ENCODE measurements at places on chromosomes 3 and 15.

DNA sequence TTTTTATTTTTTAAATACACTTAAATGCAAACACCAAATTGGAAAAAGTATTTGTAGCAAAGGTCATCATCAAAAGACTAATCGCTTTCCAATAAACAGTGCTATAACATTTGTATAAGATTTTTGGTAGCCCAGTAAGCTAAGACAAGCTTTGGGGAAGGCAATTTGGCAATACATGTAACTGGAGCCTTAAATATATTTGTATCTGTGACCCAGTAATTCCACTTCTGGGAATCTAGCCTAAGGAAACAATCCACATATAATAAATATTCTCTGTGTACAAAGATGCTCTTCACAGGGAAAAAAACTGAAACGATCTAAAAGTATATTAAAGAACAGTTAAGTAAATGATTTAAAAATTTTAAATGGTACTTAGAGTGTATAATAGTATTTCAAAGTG is 65.5 kb upstream of the TJP1 start:
- no peak for DNase-seq

DNA sequence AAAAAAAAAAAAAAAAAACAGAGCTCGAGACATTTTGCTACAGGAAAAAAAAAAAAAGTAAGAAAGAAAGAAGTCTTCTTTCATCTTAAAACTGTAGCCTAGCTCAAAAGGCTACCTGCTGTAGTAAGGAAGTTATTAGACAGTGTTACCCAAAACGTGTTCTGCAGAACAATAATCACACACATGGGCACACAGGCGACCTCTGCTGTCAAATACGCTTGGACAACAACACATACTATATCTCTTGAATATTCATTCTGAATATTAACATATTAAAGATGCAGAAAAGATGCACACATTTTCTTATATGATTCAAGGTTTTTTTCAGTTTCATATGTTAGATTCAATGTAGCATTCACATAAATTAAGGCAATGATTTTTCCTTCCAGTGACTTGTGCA is 215.8 kb downstream of the ROBO1 start:
- DNase-seq = no peak

DNA sequence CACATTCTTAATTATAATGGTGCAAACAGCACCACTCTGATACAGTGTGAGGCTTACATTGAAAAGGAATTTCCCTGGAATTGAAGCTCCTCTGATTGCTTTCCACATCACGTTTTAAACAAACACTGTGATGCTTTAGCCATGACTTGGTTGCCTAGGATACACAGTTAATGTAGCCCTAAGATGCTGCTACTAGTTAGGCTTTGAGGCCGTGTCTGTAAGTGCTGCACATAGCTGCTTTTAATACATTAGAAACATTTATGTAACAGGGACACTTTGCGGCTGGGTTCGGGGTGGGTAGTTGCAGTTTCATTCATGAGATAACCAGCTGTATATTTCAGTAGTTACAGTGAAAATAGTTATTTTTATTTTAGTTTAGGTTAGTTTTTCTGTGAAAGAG is 334.7 kb downstream of the NLGN1 start:
- no peak for DNase-seq

GRCh38 chr3:65993134-65993900 is 45.4 kb downstream of the MAGI1 start:
- no peak for DNase-seq

DNA sequence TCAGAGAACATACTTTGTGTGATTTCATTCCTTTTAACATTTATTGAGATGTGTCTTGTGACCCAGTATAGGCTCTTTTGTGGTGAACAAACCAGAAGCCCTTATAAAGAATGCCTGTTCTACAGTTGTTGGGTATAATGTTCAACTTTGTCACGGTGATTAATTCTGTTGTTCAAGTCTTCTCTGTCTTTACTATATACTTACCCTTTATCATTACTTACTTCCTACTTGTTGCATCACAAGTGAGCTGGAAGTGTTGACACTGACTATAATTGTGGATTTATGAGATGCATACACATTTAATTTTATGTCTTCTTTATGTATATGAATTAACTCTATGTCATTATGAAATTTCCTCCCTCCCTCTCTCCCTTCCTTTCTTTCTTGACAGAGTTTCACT is 59.7 kb upstream of the TBL1XR1 start:
- no peak for DNase-seq

GRCh38 chr15:39272901-39273300 is 308.0 kb upstream of the THBS1 start:
- DNase-seq = no peak

DNA sequence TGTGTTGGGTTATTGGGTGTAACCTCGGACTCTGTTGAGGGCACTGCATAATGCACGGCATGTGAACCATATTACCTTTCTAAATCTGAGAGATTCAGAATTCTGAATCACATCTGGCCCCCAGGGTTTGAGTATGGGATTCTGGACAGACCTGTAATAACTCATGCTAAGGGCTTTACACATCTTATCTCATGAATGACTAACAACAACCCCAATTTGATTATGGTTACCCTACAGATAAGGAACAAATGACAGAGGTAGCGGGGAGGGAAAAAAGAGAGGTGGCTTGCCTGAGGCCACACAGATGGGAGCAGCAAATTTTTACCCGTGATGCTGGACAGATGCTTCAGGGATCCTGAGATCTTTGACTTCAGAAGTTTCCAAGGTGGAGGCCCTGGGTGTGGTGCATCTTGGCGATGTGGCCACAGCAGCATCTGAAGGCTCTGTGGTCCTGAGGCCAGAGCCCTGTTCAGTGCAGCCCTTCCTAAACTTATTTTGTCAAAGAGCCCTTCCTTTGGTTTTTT is 43.8 kb downstream of the POMGNT2 start:
- DNase-seq = no peak
